GM03348 (cell line): ENCODE measurements at places on chromosomes 11 and 22.

GRCh38 chr22:46739094-46739870 is 1.2 kb upstream of the CERK start:
- DNase-seq: no peak

DNA sequence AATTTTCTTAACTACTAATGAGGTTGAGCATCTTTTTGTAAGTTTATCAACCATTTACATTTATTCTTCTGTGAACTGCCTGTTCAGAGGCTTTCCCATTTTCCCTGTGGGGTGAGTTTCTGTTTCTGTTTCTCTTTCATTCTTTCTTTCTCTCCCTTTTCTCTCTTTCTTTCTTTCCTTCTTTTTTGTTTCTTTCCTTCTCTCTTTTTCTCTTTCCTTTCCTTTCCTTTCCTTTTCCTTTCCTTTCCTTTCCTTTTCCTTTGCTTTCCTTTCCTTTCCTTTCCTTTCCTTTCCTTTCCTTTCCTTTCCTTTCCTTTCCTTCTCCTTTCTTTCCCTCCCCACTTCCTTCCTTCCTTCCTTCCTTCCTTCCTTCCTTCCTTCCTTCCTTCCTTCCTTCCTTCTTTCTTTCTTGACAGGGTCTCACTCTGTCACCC is 8.0 kb upstream of the ZBED5 start:
- no peak for DNase-seq

DNA sequence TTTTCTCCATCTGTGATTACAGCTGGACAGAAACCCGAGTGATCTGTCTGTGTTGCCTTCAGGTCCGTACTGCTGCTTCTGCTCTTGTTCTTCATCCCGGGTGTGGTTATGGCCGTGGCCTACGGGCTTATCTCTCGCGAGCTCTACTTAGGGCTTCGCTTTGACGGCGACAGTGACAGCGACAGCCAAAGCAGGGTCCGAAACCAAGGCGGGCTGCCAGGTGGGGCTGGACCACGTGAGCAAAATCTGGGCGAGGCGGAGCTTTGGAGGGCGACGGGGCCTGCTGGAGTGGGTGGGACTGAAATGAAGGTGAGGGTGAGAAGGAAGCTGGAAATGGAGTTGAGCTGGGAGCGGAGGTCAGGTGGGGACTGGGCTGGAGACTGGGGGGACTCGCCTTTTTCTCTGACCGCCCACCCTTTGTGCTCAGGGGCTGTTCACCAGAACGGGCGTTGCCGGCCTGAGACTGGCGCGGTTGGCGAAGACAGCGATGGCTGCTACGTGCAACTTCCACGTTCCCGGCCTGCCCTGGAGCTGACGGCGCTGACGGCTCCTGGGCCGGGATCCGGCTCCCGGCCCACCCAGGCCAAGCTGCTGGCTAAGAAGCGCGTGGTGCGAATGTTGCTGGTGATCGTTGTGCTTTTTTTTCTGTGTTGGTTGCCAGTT is 11.1 kb downstream of the CCKBR start:
- DNase-seq: no peak

DNA sequence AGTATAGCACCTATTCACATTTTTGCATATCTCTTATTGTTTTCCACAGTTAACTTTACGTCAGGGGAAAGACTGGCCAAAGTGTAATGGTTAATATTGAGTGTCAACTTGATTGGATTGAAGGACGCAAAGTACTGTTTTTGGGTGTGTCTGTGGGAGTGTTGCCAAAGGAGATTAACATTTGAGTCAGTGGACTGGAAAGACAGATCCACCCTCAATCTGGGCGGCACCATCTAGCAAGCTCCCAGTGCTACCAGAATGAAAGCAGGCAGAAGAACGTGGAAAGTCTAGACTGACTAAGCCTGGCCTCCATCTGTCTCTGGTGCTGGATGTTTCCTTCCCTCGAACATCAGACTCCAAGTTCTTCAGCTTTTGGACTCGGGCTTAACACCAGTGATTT is 1900.7 kb upstream of the RAG2 start:
- DNase-seq: no peak

DNA sequence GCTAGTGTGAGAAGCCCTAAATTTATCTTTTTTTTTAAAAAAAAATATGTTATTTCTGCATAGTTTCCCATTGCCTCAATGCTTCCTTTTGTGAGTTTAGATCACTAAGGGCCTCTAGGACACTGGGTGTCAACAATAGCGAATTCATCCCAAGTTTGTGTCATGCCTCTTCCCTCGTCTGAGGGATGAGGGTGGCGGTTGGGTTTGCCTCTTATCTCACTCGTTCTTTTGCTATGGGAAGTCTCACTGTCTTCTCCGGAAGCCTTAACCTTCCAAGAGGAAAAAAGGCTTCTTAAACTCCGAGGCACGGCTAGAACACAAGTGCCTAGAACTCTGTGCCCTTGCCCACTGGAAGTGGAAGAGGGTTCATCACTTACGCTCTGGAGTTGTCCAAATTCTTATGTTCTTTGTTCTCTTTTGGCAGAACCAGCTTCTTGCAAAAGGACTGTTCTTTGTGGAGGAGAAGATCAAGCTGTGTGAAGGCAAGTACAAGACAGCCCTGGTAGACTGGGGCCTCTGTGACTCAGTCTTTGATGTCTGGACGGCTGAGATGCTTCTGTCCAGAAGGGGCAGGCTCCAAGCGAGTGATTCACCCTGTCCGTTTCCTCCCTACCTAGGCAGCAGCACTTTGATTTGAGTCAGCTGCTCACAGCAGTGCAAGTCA is 78.5 kb downstream of the TRAF6 start:
- DNase-seq: peak; percentile 94
